Gastroesophageal sphincter (tissue), 4 donors: ENCODE measurements at places on chromosomes 11 and 22.

GRCh38 chr11:13229711-13230318, 47.8 kb upstream of the BMAL1 start:
- ATAC-seq: peak; percentile 38

DNA sequence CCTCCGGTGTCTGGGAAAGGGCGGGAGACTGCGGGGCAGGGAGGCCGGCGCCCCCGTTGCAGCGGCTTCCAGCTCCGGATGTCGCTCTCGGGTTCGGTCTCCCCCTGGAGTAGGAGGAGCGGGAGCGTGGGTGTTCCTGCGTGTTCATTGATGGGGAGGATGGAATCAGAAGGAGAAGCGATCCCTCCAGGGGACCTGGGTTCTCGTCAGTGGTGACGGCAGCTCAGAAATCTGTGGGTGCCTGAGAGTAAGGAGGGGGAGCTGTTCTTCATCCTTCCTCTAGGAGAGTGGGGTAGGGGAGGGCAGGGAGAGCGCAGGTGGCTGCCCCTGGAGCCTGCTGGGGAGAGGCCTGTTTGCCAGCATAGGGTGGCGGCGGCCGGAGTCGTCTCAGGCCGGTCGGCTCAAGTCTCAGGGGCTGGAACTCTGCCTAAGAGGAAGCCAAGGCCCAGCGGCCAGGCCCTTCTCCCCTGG, 1.1 kb downstream of the UBASH3B start:
- ATAC-seq: no peak

DNA sequence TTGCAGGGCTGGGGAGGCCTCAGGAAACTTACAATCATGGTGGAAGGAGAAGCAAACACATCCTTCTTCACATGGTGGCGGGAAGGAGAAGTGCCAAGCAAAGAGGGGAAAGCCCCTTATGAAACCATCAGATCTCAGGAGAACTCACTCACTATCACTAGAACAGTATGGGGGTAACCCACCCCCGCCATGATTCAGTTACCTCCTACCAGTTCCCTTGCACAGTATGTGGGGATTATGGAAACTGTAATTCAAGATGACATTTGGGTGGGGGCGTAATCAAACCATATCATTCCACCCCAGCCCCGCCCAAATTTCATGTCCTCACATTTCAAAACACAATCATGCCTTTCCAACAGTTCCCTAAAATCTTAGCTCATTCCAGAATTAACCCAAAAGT, 16.2 kb downstream of the IMMP1L start:
- ATAC-seq: no peak

- ATAC-seq: no peak
These were observed 8.3 kb downstream of the NDUFV1 start for GRCh38 chr11:67614730-67615714.

GRCh38 chr22:40922484-40923303, 28.5 kb upstream of the RBX1 start:
- peak; percentile 80 for ATAC-seq

DNA sequence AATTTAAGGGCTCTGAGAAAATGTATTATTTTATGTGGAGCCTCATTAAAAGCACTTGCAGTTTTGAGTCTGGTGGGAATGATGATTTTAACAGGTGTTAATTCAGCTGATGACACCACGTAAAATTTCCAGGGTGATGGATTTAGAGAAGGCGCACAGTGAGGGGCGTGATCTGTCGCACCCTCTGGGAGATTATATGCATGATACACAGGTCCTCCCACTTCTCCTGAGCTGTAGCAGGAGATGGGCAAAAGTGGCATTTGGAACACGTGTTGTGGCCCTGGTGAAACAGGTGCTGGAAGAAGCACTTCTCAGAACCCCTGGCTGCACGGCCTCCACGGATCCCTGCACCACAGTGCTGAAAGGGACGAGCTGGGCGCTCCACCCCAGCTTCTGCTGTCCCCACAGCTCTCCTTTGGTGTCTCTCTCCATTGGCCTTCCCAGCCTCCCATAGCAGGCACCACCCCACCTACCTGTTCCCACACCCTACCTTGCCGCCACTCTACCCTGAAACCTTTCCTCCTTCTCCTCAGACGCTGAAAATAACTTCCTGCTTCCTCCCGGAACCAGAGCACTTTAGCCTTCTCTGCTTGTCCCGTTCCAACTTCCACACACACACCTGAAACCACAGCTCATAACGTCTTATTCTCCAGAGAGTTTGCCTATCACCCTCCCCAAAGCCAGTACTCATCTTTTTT, 6.9 kb upstream of the SORL1 start:
- no peak for ATAC-seq

GRCh38 chr11:87961606-87962005, 213.6 kb downstream of the RAB38 start:
- no peak for ATAC-seq

DNA sequence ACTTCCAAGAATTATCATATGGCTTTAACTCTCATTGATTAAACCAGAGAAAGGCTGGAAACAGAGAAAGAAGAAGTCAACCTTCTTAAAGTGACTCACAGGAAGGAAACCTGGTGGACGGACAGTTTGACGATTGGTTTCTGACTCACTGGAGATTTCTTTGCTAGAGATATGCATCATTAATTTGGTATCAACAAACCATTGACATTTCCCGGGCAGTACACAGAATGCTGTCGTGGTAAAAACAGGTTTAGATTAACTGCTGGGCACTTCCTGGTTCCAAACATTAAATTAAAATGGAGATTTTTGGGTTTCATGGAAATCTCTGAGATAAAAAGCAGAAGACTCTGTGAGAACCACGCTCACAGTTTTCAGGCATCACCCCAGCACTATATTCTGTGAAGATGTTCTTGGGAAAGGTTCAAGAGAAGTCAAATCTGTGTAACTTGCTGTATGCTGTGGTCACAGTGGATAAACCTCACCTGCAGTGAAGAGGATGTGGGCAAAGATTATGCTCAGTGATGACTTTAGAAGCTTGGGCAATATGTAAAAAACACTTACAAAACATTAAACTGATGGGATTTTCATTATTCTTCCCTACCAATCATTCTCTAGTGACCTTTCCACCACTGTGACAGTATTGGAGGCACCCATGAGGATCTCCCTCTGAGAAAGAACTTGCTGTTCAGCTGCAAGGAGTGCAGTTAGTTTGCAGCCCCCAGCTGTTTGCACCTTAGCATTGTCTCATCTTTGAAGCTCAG, 61.1 kb upstream of the CD44 start:
- ATAC-seq: no peak

DNA sequence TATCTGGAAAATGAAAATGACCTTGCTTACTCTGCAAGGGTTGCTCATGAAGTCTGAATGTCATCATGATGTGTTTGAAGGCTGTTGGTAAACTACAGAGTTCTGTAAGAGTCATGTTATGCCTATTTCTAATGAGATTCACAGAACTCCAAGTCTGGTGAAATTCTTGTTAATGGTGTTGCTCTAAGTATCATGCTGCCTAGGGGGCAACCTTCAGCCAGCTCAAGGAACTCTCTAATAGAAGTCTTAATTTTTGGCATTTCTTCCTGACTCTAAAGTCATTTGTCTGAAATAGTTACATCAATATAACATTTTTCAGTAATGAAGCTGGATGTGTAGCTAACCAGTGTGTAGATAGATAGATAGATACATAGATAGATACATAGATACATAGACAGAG, 302.8 kb downstream of the FAT3 start:
- no peak for ATAC-seq

DNA sequence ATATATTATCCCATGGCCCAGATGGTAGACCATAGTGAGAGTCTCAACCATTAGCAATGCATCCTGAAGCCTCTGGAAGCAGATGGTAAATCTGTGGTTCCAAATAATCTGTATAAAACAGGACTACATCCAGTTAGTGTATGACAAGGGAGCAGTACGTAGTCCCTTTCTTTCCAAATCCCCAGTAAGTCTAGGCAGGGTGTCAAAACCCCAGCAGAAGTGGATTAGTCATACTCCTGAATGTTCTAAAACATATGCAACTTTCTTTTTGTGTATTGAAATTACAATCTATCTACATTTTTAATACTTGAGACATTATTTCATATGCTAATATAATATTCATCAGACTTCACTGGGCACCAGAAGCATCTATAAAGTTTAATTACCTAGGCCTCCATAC, 295.1 kb upstream of the ANO5 start:
- no peak for ATAC-seq

DNA sequence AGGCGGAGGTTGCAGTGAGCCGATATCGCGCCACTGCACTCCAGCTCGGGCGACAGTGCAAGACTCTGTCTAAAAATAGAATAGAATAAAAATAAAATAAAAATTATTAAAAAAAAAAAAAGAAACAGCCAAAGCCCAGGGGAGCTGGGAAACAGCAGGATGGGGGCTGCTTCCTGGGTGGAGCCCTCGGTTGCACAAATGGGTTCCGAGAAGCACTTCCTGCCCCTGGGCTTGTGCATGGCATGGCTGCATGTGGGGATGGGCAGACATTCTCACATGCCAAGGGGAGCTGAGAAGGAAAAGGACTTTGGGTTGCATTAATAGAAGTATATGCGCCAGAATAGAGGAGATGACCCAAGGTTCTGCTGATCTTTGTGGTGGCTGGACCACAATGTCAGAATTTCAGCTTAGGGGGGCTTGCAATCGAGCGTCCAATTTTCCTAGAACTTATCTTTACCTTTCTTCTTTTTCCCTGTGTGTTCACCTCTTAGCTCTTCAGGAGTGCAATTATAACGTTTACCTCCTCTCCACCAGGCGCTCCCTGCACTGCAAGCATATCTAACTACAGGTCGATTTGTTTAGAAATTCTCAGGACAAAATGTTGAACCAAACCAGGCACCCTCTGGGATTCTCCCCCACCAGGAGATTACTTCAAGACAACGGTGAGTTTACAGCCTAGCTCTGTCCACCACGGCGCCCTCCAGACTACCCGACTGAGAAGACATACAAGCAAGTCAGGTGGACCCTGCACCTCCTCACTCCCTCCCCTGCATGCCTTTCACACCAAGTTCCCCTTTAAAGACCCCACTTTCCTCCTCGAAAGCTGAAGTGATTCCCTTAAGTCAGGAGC, 53.2 kb downstream of the SHISAL1 start:
- ATAC-seq: no peak

DNA sequence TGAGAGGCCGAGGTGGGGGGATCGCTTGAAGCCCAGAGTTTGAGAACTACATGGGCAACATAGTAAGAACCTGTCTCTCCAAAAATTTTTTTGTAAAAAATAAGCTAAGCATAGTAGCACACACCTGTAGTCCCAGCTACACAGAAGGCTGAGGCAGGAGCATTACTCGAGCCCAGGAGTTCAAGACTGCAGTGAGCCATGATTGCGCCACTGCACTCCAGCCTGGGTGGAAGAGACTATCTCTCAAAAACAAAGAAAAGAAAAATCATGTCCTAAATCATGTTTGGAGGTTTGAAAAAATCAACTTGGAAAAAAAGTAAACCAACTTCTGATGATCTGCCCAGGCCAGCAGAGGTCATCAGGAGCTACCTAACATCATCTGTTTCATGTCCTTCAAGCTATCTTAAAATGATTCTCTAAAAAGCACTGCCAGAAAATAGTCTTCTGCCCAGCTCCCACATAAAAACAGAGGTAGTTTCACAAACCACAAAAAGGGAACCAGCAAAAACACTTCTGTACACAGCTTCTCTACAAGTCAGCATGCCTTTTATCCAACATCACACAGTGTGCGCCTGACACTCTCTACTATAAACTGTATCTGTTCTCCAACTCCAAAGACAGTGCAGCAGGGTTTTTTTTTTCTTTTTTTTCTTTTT, 165.0 kb downstream of the SOX6 start:
- ATAC-seq: no peak

GRCh38 chr11:87634331-87634730, 540.9 kb downstream of the RAB38 start:
- no peak for ATAC-seq

DNA sequence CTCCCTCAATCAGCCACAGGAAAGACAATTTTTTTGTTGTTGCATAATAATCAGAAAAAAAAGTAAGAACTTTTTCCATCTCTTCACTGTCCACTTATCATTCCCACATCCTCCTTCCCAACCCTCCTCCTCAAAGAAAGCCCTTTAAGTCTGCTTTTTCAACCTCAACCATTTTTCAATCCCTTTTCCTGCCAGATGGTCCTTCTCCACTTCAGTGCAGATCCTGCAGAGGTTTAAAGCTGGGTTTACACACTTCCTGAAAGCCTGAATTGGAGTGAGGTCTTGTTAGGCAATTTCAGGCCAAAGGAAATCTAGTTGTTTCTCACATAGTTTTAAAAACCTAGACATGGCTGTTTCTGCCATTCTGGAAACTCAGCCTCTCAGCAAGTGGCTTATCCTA, 78.3 kb downstream of the RPL27A start:
- no peak for ATAC-seq

DNA sequence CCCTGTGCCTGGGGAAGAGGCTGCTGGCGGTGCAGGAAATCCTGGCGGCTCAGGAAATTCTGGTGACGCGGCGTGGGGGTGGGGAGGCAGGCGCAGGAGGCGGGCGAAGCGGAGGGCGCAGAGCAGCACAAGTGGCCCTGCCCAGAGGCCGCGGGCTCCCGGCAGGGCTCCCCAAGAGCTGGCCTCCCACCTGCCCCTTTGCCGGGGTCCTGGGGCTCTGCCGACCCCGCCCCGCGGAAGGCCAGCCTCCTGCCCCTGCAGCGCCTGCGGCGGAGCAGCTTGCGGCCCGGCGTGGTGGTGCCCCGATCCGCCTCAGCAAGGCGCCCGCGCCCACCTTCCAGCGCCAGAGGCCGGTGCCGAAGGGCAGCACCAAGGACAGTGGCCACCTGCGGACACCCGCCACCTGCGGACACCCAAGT, 100.2 kb upstream of the OR4C13 start:
- no peak for ATAC-seq

GRCh38 chr11:65274735-65275682, 13.2 kb downstream of the POLA2 start:
- ATAC-seq: peak; percentile 92

- no peak for ATAC-seq
These were observed 204.5 kb downstream of the LRRC4C start for GRCh38 chr11:41254966-41255365.

- ATAC-seq: no peak
These were observed 3.8 kb downstream of the RPS25 start for GRCh38 chr11:119014209-119014924.

GRCh38 chr22:31588970-31589675, 72.9 kb downstream of the PISD start:
- no peak for ATAC-seq

DNA sequence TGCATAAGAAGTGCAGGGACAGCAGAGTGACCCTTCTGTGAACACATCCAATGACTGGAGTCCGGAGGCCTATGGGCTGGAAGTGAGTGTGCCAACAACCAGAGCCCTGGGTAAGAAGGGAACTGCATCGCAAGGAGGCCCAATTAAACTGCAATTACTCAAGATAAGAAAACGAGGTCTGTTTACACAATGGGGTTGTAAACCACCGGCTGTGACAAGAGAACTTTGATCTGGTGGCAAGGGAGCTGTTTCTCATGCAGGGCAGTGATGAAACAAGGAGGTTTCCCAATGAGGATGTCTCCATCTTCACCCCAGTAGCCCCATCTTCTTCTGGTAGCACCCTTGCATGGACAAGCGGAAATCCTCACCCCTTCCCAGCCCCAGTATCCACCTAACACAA, 21.5 kb downstream of the ETS1 start:
- ATAC-seq: no peak

GRCh38 chr11:127862406-127862805, 725.0 kb downstream of the ETS1 start:
- ATAC-seq: no peak

- no peak for ATAC-seq
These were observed 324.3 kb upstream of the SORL1-AS1 start for GRCh38 chr11:121777056-121777455.

- no peak for ATAC-seq
These were observed at the start of gene SAA2 for GRCh38 chr11:18248561-18248960. Gene SAA2, minus strand, starts transcription at chr11:18248668. Its CDS starts 657 bp downstream, at chr11:18248011.
